PC-3 (cell line): ENCODE measurements at places on chromosomes 6 and 20. TPM values are rescaled to one million over a fixed set of nuclear protein-coding genes. Genes with fewer than 3 reads are reported as not detected.
A peak's percentile ranks its signal among the peaks of the same experiment; 100 is the strongest.

Gene MRPL14
- 164 and 192 TPM in 2 replicates for total RNA-seq

Gene HRH3
- total RNA-seq: not detected in 2 replicates

DNA sequence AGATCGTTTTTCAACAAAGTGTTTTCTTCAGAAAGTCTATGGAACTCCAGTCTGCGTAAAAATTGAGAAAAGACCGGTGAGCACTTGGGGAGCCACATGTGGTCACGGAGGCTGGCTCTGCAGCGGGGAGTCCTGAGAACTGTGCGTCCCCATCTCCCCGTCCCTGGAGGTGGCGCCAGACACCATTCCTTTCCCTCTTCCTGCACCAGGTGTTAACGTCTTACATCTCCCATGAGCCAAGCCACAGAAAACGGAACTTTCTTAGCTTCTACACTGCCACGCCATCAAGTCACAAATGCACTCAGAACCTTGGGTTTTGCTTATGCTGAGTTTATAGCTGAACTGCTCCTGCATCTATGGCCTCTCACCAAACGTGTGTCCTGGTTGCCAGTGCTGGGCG lies 62.6 kb downstream of the GINS1 start:
- H3K27ac ChIP-seq: no peak overlapping the region
- H3K36me3 ChIP-seq: no peaks in the 10 kb centered on the region
- H3K4me1 ChIP-seq: no peaks in the 10 kb centered on the region
- no peak overlapping the region for H3K4me3 ChIP-seq
- peak; percentile 68 for DNase-seq

- no peak overlapping the region for H3K27ac ChIP-seq
- H3K4me1 ChIP-seq: peaks cover 23% of the 10 kb centered on the region
- no peaks in the 10 kb centered on the region for H3K36me3 ChIP-seq
- DNase-seq: no peak
These were observed 17.3 kb upstream of the CCDC167 start for GRCh38 chr6:37516920-37517405.

DNA sequence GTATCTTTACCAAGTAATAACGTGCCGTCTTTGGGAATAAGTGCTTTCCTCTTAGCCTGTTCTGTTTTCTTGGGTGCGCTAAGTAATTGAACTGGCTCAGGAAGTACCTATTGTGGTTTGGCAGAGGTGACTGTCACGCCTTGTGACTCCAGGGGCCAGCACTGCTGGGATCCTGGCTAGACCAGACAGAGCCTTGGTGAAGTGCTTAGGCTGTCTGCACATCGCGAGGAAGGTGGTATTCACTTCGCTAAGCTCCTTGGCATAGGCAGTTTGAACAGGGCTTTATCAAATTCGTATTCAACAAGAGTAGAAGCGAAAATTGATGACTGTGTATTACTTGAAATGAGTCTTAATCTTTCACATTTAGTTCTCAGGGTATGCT lies 17.6 kb downstream of the PRDM1 start:
- peak; percentile 38 for DNase-seq
- H3K27me3 ChIP-seq: no peaks in the 10 kb centered on the region
- peaks cover 36% of the 10 kb centered on the region for H3K4me1 ChIP-seq
- no peaks in the 10 kb centered on the region; the same call in 1 of the 2 replicates for H3K36me3 ChIP-seq
- H3K4me3 ChIP-seq: peak overlapping the region; percentile 47; the same call in 1 of the 2 replicates
- H3K27ac ChIP-seq: no peak overlapping the region

GRCh38 chr6:150604467-150604866 lies 4.8 kb downstream of the PLEKHG1 start:
- no peaks in the 10 kb centered on the region for H3K36me3 ChIP-seq
- H3K27ac ChIP-seq: no peak overlapping the region
- H3K4me3 ChIP-seq: no peak overlapping the region
- no peak for DNase-seq
- peaks cover 6% of the 10 kb centered on the region for H3K4me1 ChIP-seq

GRCh38 chr6:116036075-116036773 lies 24.5 kb downstream of the FRK start:
- H3K4me1 ChIP-seq: peaks cover 23% of the 10 kb centered on the region
- no peak overlapping the region for H3K4me3 ChIP-seq
- no peaks in the 10 kb centered on the region for H3K27me3 ChIP-seq
- no peaks in the 10 kb centered on the region for H3K36me3 ChIP-seq

DNA sequence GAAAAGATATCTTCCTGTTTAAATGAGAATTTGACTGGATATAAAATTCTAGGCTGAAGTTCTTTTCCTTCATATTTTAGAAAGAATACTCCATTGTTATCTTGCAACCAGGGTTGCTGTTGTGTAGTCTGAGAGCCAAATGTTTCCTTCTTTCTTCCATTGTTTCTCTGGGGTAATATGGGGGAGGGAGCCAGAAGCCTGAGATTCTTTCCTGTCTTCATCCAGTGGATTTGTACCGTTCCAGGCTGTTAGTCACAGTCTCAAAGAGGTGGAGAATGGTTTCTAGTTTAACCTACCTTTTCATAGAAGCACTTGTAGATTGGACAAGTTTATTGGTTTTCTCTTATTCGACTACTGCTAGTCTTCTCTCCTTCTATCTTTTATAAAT lies 6.1 kb upstream of the ULBP3 start:
- no peak overlapping the region for H3K27ac ChIP-seq
- no peak for DNase-seq
- H3K36me3 ChIP-seq: no peaks in the 10 kb centered on the region
- peaks cover 41% of the 10 kb centered on the region for H3K4me1 ChIP-seq

GRCh38 chr6:8027965-8028651 lies 36.1 kb downstream of the BLOC1S5 start:
- no peak for DNase-seq
- no peaks in the 10 kb centered on the region for H3K27me3 ChIP-seq
- peaks cover 4% of the 10 kb centered on the region; the same call in 1 of the 2 replicates for H3K4me1 ChIP-seq
- no peak overlapping the region for H3K27ac ChIP-seq
- no peak overlapping the region for H3K4me3 ChIP-seq

- H3K36me3 ChIP-seq: no peaks in the 10 kb centered on the region
- H3K27ac ChIP-seq: no peak overlapping the region
- H3K27me3 ChIP-seq: no peaks in the 10 kb centered on the region
- no peak for DNase-seq
These were observed 614.2 kb upstream of the NRSN1 start for GRCh38 chr6:23511817-23512216.
